Nucleus accumbens (tissue), 56 donors: ENCODE measurements at places on chromosomes 4 and X.

- DNase-seq, result no peak
Measured at GRCh38 chr4:3690551-3691152, 75.5 kb upstream of the ADRA2C start.

- DNase-seq, result no peak
Measured at GRCh38 chr4:14318671-14319070, 683.6 kb upstream of the CPEB2 start.

GRCh38 chr4:134777606-134778005, 576.0 kb upstream of the PABPC4L start:
- no peak for DNase-seq

- no peak for DNase-seq
Measured at GRCh38 chr4:3421470-3421869, 20.3 kb upstream of the HGFAC start.

DNA sequence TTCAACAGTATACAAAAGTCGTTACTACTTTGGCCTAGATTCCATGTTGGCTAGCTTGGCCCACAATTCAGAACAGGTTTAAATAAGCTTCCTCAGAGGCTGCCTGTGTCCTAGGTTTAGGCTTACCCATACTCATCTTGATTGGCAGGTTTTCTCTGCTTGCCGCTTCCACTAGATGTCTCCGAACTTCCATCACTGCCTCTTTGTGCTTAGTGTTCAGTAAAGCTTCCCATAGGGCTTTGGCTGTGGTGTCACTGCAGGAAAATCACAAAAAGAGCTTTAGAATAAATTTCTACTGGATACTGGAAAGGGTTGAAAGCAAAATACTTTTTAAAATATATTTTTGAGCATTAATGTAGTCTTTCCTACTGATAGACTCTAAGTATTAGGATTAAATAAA, 52.4 kb downstream of the SCFD2 start:
- DNase-seq, result no peak

DNA sequence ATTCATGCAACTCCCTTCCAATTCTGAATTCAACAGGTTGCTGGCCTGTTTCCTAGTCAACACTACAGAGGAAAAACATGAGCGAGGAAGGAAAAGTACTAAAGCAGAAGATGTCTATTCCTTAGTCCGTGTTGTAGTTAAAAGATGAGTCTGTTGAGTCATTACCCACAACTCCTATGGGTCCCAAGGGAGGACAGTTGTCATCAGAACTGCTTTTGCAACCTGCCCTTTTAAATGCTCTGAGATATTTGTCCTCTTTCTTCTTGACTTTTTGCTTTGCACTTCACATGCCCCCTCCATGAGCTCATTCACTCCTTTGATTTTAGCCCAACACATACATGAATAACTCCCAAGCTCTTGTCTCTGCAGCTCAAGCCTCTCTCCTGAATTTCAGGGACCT, 119.2 kb downstream of the CORIN start:
- no peak for DNase-seq

GRCh38 chrX:29940750-29941149, 274.6 kb upstream of the MAGEB2 start:
- DNase-seq, result no peak

DNA sequence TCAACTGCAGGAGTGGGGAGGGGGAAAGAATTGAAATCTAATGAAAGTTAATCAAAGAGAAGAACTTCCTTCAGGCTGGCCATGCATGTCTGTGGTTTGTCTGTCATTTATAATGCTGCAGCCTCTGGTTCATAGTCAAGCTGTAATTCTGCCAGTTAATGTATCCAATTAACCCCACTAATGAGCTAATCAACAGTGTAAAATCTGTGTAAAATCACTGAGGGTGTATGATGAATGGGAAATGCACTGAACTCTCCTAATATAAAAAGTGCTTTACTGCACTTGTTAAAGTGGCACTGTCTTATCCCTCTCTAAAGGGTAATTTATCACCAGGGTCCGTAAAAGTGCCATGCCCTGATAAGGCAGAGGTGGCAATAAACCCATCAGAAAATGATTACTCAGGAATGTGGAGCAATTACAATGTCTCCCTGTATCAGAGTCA, 798.1 kb downstream of the PDHA2 start:
- DNase-seq, result no peak

DNA sequence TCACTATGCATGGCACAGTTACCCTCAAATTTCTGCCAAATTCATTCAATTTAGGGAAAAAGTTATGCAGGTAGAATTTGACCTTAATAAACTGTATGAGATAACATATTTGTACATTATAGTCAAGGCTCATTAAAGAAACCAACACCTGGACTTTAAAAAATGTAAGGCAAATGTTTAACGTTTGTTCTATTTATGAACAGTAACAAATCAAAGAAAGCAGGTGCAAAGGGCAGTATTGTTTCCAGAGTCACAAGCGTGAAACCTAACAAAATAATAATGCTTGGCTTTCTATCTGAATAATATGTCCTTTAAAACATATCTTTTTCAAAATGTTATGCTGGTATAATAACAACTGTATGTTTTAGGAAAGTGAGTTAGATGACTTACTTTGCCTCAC, 41.2 kb downstream of the LIN54 start:
- DNase-seq, result no peak

GRCh38 chr4:47926667-47927258, 12.4 kb upstream of the NFXL1 start:
- peak; percentile 4 for DNase-seq
